Renal cortical epithelial cell (primary cell): ENCODE measurements at places on chromosomes 3 and 15. TPM values are rescaled to one million over a fixed set of nuclear protein-coding genes. Genes with fewer than 3 reads are reported as not detected.

GRCh38 chr3:49602877-49603411 lies 48.7 kb downstream of the BSN start:
- peak; percentile 51 for DNase-seq

- DNase-seq: no peak
Measured at GRCh38 chr15:65404186-65404872, 18.4 kb downstream of the IGDCC4 start.

DNA sequence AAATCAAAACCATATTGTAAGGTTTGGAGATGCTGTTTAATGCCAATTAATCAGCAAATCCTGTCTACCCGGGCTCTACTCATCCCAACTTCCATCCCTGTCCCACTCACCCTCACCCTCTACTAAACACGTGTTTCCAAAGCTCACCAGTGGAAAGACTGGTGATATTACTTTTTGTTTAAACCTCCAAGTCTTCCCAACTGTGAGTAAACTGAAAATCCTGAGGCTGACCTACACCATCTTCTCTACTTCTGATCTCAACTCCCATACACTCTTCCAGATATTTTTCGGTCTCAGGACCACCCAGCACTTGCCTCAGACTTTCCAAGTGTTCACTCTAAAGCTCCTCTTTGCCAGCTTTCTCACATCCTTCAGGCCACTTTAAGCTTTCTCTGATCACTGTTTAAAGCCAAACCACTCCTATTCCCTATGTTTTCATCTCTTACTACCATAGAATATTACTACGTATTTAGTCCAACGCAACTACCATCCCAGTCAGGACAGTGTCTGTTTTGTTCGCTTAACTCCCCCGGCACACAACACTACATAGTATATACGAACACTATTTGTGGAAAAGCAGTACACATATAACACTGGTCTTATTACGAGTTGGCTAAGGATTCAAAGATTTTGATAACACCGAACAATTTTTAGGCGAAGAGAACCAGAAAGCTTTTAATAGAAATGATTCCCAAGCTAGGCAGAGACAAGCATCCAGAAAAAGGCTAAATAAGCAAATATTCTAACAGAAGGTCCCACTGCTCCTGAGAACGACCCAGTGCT lies 684 bp downstream of the RPL4 start:
- no peak for DNase-seq

- DNase-seq: no peak
Measured at GRCh38 chr15:78389322-78389721, 48.7 kb upstream of the IREB2 start.

RARB gene
- total RNA-seq: 4.3 and 4.9 TPM in 2 replicates

DNA sequence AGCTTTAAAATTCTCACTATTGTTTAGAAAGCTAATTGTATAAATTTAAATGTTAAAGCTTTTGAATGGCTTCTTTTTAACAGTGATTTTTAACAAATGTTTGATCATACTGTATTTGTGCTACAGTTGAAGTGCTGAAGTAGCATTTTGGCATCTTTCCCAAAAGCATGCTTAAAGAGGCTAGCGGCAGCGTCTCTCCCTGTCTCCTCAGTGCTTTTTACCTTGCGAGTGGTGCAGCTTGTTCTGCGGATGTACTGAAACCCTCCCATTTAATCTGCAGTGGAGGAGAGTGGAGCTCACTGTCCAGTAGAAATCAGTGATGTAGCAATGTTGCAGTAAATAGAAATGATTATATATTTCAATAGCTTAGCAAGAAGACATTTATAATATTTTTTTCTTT lies 43.7 kb downstream of the LRRC49 start:
- DNase-seq: no peak

DNA sequence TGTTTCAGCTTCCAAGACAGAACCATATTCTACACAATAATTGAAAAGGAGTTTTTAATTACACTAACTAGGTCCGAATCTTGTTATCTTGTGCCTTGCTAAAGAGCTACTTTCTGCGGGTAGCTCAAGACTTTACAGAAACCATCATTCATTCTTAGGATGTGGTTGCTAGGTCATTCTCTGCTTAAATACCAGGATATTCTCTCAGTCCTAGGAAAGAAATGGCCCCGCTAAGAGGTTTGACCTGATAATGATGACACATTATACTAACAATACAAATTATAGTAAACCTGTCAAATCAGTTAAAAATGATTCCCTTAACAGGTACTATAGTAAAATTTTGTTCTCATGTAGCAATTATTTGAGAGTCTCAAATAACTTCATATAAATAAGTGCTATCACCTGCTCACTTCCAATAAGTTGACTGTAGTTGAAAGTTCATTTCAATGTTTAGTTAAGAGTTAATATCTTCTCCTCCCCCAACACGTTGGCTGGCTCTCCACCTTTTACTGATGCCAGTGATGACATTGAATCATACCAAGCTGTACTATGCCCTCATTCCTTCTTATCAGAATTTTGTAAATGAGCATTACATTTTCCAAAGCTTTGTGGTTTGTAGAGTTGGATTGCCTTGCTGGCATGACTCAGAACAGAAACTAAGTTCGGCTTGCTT lies 3.6 kb upstream of the C3orf85 start:
- peak; percentile 79 for DNase-seq

FBXO22 gene
- total RNA-seq: 58.6 and 62.5 TPM in 2 replicates

SPTBN5 gene
- 0.35 and 2.5 TPM in 2 replicates for total RNA-seq

DNA sequence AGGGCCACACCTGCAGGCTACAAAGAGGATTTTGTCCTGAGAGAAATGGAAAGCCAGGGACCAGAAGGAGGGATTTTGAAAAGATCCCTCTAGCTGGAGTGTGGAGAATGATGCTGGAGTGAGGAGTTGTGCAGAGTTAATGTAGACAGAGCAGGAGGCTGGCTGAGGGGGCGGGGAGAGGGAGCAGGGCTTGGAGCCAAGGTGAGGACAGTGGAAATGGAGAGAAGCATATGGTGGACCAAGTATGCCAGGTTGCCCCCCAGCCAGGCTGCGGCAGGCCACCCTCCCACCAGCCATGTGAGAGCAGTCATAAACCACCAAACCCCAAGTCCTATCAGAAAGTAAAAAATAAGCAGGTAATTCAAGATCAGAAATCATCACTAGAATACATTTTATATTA lies 14.7 kb downstream of the RARRES1 start:
- DNase-seq: no peak

KCNMB3 gene
- total RNA-seq: under 0.01 and 2.1 TPM in 2 replicates

GRCh38 chr15:90165659-90166489 lies 35.3 kb upstream of the SEMA4B start:
- DNase-seq: peak; percentile 100

DNA sequence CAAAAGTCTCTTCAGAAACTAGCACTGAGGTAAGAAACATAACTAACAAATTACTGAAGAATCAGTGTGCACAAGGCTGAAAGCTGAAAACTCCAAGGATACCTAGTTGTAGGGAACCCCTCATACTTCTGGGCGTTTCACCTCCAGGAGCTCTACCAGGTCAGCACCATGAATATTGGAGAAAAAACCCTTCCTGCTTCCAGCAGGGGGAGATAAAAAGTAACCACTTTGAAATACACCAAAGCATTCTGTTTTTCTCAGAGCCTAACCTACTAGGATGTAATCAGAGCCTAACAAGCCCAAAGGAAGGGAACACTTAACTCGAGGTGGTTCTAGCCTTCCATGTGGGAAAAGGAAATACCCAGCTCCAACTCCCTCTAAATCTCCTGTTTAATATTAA lies 175.8 kb upstream of the MME start:
- peak; percentile 41 for DNase-seq

DNA sequence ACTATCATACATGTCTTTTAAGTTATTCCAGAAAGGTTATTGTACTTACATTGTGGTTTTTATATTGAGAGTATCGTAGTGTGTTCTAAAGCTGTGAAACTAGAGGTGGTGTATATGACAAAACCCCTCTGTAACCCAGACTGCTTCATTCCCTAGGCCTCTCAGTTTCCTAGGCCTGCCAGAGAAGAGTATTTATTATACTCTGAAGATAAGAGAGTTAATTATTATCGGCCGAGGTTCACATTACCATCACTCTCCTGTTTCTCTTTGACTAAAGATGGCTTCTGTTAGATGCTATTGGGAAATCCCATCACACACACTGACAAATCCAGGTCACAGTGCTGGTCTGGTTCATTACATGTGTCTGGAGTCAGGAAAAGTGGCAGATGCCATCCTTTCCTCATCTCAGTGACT lies 20.5 kb downstream of the EXOSC7 start:
- DNase-seq: peak; percentile 47

DNA sequence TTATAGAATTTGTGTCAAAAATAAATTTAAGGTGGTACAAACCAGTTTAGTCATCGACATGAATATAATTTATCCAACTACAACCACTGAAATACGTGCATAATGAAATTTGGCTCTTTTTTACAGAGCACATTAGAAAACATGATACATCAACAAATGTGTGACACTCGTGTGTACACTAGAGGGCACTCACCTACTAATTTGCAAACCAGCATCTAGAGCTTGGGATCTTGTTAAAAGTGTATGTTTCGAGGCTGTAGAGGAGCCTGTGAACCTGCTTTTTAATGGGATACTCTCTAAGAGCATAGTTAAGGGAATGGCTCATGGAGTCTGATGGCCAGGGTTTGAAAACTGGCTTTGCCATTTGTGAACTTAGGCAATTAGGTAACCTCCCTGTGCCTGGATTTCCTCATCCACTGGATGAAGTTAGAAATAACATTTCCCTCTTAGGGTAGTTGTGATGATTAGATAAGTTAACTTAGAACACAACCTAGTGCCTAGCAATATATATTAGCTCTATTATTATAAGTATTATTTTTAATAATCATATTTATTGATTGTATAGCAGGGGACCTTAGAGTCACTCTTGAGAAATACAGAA lies 8.8 kb upstream of the CPOX start:
- peak; percentile 79 for DNase-seq

PATL2 gene
- not detected in 2 replicates for total RNA-seq

CD96 gene
- 0.05 TPM in 1 of 2 replicates, not detected in the other for total RNA-seq
